ENCODE measurements at places on chromosomes 6 and 20. TPM values are rescaled to one million over a fixed set of nuclear protein-coding genes. Genes with fewer than 3 reads are reported as not detected.

SCGN gene
- total RNA-seq, result not detected

RGS17 gene
- 5.9 TPM for total RNA-seq

PCK1 gene
- total RNA-seq, result not detected

MED20 gene
- total RNA-seq, result 27.7 TPM

SLPI gene
- total RNA-seq, result 0.17 TPM

ADGRG6 gene
- total RNA-seq, result 49.9 TPM

DEFB121 gene
- not detected for total RNA-seq

GDAP1L1 gene
- total RNA-seq, result not detected

TDRD6 gene
- total RNA-seq, result 0.33 TPM

IL20RA gene
- 0.33 TPM for total RNA-seq

INSM1 gene
- total RNA-seq, result not detected

NKX2-4 gene
- not detected for total RNA-seq

KCNB1 gene
- total RNA-seq, result under 0.01 TPM

VSX1 gene
- total RNA-seq, result not detected

RAET1E gene
- 1.5 TPM for total RNA-seq

TMEM239 gene
- under 0.01 TPM for total RNA-seq

TSHZ2 gene
- 2.6 TPM for total RNA-seq

VARS2 gene
- 13.1 TPM for total RNA-seq

KIFC1 gene
- 5.3 TPM for total RNA-seq

ROMO1 gene
- total RNA-seq, result 118 TPM

MUCL3 gene
- total RNA-seq, result not detected

NRSN1 gene
- total RNA-seq, result not detected

PDCD2 gene
- 62.4 TPM for total RNA-seq

LY6G6C gene
- not detected for total RNA-seq

SAMD3 gene
- 2.8 TPM for total RNA-seq

BPI gene
- not detected for total RNA-seq

IRAK1BP1 gene
- total RNA-seq, result 4.4 TPM
